Occipital lobe (tissue), 3 donors: ENCODE measurements at places on chromosomes 2 and 18.

DNA sequence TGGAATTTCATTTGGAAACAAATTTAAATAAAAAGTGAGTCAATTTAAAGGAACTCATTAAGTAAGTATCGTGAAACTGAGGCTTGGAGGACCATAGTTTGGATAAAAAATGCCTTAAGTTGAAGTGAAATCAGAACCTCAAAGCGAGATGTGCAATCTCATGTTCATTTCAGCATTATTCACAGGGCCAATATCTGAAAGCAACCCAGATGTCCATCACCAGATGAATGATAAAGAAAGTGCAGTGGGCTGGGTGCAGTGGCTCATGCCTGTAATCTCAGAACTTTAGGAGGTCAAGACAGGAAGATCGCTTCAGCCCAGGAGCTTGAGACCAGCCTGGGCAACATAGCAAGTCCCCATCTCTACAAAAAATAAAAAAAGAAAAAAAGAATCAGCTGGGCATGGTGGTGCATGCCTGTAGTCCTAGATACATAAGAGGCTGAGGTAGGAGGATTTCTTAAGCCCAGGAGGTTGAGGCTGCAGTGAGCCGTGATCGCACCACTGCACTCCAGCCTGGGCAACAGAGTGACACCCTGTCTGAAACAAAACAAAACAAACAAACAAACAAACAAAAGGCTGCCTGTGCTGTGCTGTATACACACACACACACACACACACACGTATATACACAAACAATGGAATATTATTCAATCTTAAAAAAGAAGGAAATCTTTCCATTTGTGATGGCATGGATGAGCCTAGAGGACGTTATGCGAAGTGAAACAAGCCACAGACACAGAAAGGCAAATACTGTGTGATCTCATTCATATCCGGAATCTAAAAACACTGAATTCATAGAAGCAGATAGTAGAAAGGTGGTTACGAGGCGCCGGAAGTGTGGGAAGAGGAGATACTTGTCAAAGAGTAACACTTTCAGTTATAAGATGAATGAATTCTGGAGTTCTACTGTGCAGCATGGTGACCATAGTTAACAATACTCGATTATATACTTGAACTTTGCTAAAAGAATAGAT, 14.5 kb downstream of the SH3RF3 start:
- no peak for DNase-seq

GRCh38 chr18:67519592-67519991, 3.1 kb upstream of the DSEL start:
- DNase-seq = no peak

DNA sequence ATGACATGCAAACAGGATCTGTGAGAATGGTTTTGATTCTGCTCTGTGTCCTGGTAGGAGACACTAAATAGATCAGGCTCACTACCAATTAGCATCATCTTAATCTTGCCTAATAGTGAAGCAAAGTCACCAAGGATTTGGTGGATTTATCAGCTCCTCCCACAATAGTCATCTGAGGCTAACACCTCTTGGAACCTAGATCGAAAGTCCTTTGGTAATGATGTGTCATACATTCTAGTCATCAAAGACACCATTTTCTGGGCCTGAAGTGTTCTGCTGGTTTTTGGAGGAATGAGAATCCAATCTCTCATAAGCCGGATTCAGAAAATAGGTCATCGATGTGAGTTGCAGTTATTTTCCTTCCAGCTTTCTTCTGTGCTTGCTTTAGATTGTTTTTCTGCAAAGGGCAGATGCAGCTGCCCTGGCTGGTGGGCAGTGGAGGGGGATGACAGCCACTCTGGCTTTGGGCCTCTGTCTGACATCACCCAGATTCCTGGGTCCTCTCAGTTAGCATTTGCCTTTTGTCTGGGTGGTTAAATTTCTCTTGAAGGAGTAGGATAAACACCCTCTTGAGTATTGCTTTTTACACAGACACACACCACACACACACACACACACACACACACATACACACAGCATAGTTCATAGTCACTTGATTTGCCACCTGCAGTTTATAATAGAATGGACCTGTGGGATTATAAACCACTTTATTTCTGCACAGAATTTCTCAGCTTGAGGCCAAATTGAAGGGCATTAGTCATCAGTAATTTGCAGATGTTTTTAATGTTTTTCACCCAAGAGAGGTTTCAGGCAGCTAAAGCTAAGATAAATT, at the start of gene MYO3B:
Gene MYO3B (plus strand): TSS at position 198 of the 832 bp plus-strand sequence. CDS start 141 bp downstream, at position 339.
- DNase-seq = no peak

- no peak for DNase-seq
Measured at GRCh38 chr2:132515010-132515409, 98.4 kb downstream of the GPR39 start.

DNA sequence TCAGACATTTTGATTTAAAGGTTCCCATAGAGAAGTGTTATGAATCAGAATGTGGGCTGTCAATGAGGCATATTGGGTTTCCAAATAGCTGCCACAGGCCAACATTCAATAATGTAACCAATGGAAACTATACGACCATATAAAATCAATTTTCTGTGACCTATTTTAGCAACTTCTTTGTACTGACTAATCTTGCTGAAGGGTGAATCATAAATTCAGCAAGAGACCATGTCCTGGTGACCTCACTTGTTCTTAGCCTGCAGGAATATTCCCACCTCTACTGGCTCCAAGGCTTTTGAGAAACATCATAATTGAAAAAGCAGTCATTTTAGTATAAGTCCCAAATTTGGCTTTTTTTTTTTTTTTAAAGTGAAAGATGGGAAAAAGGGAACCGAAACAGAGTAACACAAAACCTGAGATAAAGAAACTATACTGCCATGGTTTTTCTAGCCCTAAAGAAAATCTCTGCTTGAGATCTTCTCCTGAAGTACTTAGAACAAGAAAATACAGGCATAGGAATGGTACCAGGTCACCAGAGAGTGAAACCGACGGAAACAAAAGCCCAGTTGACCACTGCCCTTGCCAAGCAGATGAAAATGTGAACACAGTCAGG, 32.1 kb downstream of the PLEKHM3 start:
- DNase-seq = no peak

DNA sequence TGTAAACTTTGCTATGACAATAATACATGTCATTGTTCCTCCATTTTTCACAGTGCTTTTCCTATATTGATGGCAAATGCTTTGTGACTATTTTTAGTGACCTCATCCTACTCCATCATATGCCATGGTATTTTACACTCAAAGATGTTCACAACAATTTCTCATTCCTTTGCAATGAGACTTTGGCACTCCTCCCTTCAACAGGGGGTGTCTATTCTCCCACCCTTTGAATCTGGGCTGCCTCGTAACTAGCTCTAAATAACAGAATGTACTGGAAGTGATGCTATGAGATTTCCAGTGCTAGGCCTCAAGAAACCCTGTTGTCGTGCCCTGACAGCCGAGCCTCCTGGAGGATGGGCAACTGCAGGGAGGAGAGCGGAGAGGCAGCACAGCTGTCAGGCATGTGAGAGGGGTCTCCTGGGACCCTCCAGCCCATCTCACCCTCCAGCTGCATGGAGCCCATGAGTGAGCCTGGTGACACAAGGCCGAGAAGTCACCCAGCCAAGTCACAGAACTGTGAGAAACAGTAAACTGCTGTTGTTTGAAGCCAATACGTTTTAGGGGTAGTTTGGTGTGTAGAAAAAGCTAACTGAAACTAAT, 103.1 kb upstream of the APCDD1 start:
- no peak for DNase-seq

DNA sequence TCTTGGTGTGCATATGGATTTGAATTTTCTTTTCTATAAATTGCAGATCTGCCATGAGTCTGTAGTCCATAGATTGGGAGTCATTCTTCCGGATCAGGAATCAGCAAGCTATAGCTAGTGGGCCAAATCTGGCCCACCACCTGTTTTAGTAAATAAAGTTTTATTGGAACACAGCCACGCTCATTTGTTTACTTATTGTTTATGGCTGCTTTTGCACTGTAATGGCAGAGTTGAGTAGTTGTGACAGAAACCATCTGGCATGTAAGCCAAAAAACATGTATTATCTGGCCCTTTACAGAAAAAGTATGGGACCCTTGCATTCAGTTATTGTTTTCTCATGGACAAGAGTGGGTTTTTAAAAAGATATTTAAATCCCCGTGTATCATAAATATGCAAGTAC, 191.2 kb downstream of the LRRTM1 start:
- no peak for DNase-seq

GRCh38 chr2:237819231-237819630, 20.7 kb downstream of the RBM44 start:
- no peak for DNase-seq

- DNase-seq = no peak
Measured at GRCh38 chr2:62568074-62568473, 62.1 kb upstream of the TMEM17 start.

DNA sequence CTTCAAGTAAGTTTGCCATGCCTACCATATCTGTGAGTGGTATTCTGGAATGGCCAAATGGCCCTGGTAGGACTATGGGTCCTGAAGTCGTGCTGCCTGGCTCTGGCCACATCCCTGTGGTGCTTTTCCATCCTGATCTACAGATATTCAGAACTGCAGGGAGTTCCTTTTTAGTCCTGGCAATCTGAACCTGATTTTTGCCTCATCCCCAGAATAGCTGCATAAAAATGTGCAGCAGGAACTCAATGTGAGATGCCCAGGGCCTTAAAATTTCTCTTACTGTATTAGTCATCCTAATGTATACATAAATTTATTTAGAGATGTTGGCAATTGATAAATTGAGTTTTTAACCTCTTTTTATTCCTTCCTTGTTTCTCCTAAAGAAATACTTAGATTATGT, 5.3 kb downstream of the SERPINB13 start:
- no peak for DNase-seq

DNA sequence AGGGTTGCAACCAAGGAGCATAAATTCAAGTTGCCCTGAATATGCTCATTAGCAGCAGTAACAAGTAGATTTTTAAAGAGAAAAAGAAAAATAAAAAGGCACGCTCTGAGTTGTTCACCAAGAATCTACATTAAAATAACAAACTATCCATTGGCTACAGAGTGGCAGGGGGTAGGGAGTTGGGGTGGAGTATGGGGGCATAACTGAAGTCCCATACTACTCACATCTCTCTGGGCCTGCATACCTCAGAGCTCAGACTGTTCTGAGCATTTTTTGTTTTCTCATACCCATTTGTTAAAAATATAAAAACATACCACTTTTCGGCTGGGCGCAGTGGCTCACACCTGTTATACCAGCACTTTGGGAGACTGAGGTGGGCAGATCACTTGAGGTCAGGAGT, 31.4 kb downstream of the ORC4 start:
- no peak for DNase-seq

GRCh38 chr2:72911256-72911655, 6.1 kb upstream of the EMX1 start:
- DNase-seq = no peak

DNA sequence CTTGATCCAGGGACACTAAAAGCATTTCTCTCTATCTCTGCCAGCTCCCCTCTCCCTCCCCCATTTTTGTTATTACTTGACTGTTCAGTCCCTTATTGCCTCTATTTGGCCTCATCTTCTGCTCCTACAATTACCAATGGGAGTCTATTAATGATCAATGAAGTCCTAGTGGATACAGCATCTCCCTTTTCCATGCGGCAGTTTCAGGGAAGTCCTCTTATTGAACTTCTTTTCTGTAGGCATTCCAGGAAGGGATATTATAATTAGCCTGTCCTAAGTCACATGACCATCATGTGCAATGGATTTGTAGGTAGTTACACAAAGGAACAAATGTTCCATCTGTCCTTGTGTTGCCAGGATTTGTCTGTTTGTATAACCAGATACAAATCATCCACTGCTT, 495.1 kb upstream of the CNTNAP5 start:
- no peak for DNase-seq

DNA sequence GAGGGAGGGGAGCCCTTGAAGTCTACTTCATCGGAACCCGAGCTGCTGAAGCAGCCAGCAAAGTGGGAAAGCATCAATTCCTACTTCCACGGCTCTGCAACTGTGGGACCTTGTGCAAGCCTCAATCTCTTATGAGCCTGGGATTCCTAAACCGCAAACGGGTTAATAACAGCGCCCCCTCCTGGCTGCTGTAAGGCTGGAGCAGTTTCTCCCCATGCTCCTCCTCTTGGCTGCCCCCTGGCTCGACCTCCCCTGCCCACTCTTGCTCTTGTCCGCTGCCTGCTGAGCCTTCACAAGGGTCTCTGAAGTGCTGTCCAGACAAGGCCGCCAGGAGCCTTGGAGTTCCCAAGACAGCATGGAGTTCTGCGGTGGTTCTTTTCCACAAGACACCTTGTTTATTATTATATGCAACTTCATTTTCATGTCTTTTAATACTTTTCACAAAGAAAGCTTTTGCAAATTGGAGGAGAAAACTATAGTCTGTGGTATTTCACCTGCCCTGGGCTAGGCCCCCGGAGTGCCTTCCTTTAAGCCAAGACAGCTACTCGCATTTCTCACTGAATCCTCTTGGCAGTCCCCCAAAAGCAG, 157.2 kb downstream of the DDX1 start:
- no peak for DNase-seq

DNA sequence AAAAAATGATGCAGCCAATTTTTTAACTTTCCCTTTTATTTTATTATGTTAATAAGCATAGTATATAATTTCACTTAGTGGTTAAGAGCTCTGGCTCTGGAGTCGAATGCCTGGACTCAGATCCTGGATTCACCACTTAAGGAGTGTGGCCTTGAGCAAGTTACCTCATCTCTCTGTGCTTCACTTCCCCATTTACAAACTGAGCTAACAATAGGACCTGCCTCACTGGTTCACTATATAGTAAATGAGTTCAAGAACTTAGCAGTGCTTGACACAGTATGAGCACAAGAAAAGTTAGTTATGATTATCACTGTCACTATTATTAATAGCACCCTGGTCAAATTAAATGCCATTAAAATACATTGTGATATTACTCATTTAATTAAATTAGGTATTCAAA, 30.6 kb downstream of the SCN3A start:
- DNase-seq = no peak

DNA sequence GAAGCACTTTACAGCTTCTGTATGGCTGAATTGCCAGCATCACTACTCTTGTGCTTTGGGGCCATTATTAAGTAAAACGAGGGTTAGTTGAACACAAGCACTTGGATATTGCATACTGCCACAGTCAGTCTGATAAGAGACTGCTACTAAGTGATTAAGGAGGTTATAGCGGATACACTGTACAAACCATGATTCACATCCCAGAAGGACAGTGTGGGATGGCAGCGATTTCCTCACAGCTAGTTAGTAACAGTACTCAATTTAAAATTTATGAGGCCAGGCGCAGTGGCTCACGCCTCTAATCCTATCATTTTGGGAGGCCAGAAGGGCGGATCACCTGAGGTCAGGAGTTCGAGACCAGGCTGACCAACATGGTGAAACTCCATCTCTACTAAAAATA, 2.6 kb upstream of the BMPR2 start:
- DNase-seq = no peak

GRCh38 chr18:63823516-63824219, 48.5 kb downstream of the SERPINB7 start:
- DNase-seq = no peak

- DNase-seq = no peak
Measured at GRCh38 chr2:232927793-232928550, 57.9 kb downstream of the SNORC start.

GRCh38 chr2:32652555-32653209, 24.8 kb downstream of the TTC27 start:
- DNase-seq = no peak

- DNase-seq = no peak
Measured at GRCh38 chr2:158047156-158047611, 54.5 kb upstream of the UPP2 start.

- DNase-seq = no peak
Measured at GRCh38 chr18:36942264-36942663, 113.3 kb downstream of the KIAA1328 start.

- peak; percentile 15 for DNase-seq
Measured at GRCh38 chr2:120509991-120510735, 164.2 kb downstream of the INHBB start.
